ENCODE measurements at places on chromosomes 7 and 10.
A peak's percentile ranks its signal among the peaks of the same experiment; 100 is the strongest.

DNA sequence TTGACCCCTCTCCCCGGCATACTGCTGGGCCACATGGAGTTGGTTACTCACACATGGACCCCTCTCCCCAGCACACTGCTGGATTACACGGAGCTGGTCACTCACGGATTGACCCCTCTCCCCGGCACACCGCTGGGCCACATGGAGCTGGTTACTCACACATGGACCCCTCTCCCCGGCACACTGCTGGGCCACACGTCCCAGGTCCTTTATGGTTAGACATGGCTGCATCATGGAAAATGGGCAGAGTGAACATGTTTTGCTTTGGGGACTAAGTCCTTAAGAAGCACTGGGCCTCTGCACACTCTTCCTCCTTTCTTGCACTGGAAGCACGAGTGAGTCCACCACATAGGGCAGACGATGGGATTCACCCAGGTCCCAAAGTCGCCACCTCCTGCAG lies 102.1 kb upstream of the SHH start:
- no peak for DNase-seq

GRCh38 chr7:107404740-107405537 lies 64.9 kb upstream of the GPR22 start:
- no peak for DNase-seq

DNA sequence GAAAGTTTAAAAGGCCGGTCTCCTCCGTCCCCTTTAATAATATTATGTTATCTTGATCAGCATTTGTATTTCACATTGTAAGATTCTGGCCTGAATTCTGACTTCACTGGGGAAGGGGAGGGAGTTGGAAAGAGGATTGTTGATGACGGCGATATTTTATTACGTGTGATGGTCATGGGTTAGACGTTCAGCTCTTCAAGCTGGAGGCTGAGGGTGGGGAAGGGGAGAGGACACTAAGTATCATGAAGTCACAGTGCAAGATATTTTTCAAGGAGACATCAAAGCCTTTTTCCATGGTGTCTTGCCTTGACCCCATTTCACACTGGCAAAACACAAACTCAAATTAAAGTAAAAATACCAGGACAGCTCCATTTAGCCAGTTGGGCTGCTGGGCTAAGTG lies 126.7 kb downstream of the WDR11 start:
- DNase-seq: no peak

- DNase-seq: no peak
These were observed 2.6 kb downstream of the GJD4 start for GRCh38 chr10:35607475-35608327.

DNA sequence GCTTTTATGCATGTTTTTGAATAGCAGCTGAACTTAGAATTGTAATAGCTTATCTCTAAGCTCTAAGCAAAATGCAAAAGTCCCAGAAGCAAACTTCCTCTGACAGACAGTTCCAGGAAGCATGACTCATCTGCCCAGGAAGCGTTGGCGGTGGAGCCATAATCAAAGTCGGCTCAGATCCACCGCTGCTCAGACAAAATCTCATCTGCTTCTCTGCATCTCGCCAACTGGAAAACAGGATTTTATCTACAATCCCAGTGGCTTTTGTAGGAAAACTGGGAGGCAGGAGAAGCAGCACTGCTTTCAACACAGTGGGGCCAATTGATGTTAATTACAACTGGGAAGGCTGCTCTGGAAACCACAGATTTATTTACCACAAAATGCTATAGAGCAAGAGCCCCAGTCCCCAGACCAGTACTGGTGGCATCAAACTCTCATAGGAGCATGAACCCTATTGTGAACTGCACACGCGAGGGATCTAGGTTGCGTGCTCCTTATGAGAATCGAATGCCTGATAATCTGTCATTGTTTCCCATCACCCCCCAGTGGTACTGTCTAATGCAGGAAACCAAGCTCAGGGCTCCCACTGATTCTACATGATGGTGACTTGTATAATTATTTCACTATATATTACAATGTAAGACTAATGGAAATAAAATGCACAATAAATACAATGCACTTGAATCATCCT lies 99.9 kb downstream of the CUBN start:
- peak; percentile 55 for DNase-seq

DNA sequence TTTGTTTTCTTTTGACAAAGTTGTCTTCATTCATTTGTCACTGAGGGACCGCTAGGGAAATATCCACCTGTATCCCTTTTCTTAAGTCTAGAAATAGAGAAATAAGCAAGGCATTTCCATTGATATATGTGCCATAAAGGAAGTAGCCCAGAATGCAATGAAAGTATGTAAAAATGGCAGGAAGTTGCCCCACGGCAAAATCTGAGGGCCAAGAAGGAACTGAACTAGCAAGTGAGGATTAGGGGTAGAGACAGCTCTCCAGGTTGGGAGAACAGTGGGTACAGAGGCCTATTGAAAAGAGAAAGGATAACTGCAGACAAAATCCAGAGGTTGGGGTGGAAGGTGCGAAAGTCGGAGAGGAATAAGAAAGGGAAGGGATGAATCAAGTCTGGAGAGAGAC lies 56.6 kb upstream of the TOMM7 start:
- no peak for DNase-seq

- DNase-seq: no peak
These were observed 56.1 kb upstream of the ADO start for GRCh38 chr10:62748386-62748785.

GRCh38 chr10:116263870-116264655 lies 8.9 kb downstream of the GFRA1 start:
- no peak for DNase-seq

DNA sequence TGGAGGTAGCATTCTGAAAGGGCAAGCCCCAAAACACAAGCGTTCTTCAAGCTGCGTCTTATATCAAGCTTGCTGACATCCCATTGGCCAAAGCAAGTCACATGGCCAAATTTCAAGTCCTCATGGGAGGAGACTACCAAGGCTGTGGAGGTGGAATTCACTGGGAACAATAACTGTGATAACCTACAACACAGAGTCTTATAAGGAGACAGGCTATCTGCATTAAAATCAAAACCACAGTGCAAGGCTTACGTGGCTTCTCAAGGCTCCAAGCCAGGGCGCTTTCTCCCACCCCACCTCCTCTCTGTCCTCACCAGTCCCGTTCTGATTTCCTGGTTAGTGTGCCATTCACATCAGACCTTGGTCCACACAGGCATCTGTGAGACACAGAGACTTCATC lies 39.4 kb downstream of the ADRB1 start:
- DNase-seq: no peak

DNA sequence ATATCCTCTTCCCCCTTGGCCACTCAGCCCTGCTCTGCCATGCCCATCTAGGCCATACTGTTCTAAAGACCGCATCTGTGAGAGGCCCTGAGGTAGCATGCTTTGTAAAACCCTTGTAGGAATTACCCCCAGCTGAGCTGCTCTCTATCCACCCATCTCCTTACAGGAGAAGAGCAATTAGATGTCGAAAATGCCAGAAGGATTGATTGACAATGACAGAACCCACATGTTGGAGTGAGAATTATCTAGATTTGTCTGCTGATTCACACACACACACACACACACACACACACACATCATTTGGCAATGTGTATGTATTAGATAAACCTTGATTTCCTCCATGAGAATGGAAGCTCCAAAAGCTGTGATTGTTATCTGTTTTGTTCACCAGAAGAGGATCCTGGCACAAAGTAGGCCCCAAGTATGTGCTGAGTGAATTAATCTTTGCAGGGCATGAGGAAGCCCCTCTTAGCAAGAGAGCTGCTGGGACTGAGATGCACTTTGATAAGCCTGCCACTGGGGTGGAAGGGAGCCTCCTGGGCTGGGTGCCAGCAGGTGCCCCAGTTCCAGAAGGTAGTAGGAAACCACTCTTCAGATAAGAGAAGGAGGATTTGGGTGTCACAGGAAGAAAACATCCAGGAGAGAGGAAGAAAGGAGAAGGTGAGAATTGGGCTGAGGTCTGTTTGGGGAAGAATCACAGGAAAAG lies 187.5 kb upstream of the ADO start:
- no peak for DNase-seq

DNA sequence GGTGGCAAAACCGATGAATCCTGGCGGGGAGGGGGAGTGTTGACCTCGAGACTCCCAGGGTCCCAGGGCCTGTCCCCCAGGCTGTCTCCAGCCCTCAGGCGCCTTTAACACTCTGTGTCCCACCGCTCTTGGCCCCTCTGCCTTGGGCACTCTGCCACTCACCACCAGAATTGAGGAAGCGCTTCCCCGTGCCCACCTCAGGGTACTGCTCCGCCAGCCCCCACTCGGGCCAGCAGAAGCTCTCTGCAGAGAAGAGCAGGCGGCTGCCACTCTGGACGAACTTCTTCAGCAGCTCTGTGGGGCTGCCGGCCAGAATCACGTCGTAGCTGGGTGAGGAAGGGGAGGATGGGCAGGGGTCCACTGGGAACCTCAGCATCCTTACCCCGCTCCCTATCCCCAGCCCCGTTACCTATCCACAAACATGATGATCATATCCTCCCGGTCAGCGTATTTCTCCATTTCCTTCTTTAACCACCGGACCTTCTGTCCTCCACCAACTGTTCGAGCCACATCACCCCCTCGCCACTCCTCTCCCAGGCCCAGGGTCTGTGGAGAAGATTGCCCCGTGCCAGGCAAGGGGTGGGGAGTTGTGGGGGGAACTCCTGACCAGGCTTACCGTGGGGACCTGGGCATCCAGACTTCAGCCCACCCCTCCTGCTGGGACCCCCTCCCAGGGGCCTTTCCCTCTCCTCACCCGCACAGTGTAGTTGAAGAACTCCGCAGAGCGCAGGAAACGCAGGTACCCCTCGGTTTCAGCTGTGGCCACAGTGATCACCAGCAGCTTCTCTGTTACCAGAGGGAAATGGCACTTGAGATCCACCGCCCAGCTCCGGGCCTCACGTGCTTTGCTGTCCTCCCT lies 1.2 kb downstream of the PLOD3 start:
- DNase-seq: no peak

DNA sequence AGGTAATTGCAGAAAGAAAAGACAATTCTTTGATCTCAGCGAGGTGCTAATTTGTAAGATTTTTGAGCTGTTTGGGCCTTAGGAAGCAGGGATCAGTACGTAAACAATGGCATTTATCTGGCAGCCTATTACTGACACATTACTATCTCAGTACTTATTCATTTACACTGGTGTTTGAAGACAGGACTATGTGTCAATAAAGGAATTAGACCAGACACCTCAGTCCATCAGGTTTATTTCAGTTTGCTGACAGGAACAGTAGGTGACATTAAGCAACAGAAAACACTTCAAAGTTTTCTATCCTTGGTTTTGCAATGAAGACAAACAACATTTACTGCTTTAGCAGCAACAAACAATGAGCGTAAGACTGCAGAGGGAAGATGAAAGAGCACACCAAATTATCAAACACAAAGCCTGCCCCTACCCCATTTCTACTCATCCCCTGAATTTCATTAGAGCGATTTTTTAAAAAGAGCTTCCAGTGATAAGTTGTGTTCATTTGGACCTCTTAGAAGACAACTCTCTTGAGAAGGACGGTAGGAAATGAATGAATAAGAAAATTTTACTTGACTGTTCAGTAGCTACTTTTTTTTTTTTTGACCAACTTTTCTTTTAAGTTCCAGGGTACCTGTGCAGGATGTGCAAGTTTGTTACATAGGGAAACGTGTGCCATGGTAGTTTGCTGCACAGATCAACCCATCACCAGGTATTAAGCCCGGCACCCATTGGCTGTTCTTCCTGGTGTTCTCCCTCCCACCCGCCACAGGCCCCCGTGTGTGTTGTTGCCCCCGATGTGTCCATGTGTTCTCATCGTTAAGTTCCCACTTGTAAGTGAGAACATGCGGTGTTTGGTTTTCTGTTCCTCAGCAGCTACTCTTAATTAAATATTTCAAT lies 138.8 kb downstream of the DKK1 start:
- no peak for DNase-seq

Measured in activated CD8-positive, alpha-beta memory T cell treated with anti-CD3 and anti-CD28 coated beads for 1 hour (primary cell).